NCI-H524 treated with DMSO at 0.1 percent for 48 hours (cell line): ENCODE measurements at places on chromosomes 3 and 15.

DNA sequence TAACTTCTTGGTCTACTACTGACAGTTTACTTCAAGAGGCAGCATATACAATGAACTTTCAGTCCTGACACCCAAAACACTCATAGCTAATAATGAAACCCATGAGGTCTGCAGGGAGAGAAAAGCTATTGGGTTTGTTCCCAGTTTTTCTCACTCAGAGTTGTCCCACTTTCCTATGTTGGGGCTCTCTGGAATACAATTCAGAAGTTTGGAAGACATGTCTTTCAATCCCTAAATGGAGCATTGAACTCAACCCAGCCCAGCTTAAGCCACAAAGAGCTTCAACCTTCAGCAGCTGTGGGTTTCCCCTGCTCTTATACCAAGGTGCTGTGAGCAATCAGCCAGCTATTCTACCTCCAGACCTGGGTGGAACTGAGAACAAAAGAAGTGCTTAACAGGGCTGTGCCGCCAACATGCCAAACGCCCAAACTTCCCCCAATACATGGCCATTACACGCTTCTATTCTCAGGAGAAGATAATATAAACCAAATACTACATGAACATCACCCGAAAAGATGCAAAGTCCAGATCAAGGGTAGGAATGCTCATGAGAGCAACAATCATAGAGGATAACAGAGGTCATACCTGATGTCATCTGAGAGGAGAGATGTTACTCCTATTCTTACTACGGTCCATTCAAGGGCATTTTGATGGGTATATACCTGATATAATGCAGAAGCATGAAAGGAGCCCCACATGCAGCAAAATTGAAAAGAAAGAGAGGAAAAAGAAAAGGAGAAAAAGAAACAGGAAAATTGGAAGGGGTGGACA lies 131.2 kb upstream of the TGFBR2 start:
- no peak for DNase-seq

DNA sequence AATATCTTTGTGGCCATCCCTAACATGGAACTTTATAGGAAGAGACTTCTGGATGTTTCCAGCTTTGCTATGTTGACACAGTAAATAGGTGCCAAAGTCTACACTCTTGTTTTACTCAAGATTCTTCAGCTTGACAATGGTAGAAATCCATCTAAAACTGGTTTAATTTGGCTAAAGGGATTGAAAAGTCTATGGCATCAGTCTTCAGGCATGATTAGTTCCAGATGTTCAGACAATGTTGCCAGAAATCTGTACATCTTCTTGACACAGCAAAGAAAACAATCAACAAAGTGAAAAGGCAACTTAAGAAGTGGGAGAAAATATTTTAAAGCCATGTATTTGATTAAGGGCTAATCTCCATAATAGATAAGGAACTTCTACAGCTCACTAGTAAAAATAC lies 130.5 kb downstream of the LRRC3B start:
- no peak for DNase-seq

- no peak for DNase-seq
Measured at GRCh38 chr15:70748281-70748747, 15.0 kb downstream of the UACA start.

DNA sequence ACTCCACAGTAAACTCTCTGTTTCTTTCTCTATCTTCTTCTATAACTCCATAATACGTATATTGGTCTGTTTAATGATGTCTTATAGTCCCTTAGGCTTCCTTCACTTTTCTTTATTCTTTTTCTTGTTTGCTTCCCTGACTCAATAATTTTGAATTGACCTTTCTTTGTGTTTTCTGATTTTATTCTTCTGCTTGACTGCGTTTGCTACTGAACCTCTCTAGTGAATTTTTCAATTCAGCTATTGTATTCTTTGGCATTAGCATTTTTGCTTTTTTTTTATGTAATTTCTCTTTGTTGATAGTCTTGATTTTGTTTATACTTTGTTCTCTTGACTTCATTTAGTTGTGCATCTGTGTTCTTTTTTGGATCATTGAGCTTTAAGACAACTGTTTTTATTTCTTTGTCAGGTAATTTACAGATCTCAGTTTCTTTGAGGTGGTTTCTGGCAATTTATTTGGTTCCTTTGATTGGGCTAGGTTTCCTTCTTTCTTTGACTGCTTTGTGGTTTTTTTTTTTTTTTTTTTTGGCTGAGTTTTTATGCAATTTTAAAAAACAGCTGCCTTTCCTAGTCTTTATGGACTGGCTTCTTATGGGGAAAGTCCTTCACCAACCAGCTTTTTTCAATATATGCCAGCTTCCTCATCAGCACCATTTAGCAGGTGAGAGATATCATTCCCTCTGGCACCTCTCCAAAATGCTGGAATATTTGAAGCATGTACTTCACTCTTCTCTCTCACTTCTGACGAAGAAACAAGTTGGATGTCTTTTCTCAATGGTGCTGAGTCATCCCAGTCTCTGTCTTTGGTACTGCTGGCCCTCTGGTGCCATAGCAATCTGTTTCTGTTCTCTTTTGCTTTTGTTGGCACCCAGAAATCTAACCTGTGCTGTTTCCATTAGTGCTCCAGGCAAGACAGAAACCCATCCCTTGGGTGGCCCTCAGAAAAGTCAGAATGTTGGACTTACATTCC lies 17.6 kb downstream of the RSRC1 start:
- DNase-seq: no peak

GRCh38 chr3:44596621-44597020 lies 11.9 kb downstream of the ZNF660 start:
- DNase-seq: no peak

GRCh38 chr3:33940149-33940548 lies 141.7 kb downstream of the PDCD6IP start:
- DNase-seq: no peak

DNA sequence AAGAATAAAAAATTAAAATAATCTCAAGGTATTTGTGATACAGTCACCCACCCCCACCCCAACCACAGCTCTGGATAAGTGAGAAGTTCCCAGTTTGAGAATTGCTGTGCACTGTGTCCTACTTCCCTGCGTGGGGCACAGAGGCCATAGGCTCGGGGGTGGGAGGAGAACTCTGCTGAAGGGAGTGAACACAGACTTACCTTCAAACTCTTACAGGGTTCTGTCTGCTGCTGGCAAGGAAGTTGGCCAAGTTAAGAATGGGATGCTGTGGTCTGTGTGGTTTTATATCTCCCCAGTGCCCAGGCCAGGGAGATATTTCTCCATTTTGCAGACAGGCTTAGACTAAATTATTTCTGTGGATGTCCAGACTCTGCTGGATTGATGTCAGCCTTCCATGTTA lies 37.6 kb downstream of the SPTSSB start:
- DNase-seq: no peak
